Cardiac atrium fibroblast (primary cell): ENCODE measurements at places on chromosomes 2 and 18. TPM values are rescaled to one million over a fixed set of nuclear protein-coding genes. Genes with fewer than 3 reads are reported as not detected.

Gene FN1
- total RNA-seq, result 27,606 and 34,158 TPM in 2 replicates

Gene DTNA
- 0.54 and 2.4 TPM in 2 replicates for total RNA-seq

Gene TMEM163
- 1.3 TPM in 1 of 2 replicates, not detected in the other for total RNA-seq

Gene GTF2A1L
- total RNA-seq, result 1.3 TPM in 1 of 2 replicates, not detected in the other

Gene ZFP36L2
- 16.6 and 27.9 TPM in 2 replicates for total RNA-seq

Gene ATP6V1C2
- not detected in 2 replicates for total RNA-seq

Gene TBR1
- total RNA-seq, result not detected in 2 replicates

Gene TRIM43
- not detected in 2 replicates for total RNA-seq

Gene CCDC141
- not detected in 2 replicates for total RNA-seq

Gene DSG4
- not detected in 2 replicates for total RNA-seq

Gene INO80D
- total RNA-seq, result 3.8 and 7.8 TPM in 2 replicates

Gene CHRND
- not detected in 2 replicates for total RNA-seq

Gene ERBB4
- total RNA-seq, result not detected in 2 replicates
